ENCODE measurements at places on chromosomes 7 and 10.

- no peak for DNase-seq
These were observed 172.8 kb downstream of the NRP1 start for GRCh38 chr10:33161550-33162247.

DNA sequence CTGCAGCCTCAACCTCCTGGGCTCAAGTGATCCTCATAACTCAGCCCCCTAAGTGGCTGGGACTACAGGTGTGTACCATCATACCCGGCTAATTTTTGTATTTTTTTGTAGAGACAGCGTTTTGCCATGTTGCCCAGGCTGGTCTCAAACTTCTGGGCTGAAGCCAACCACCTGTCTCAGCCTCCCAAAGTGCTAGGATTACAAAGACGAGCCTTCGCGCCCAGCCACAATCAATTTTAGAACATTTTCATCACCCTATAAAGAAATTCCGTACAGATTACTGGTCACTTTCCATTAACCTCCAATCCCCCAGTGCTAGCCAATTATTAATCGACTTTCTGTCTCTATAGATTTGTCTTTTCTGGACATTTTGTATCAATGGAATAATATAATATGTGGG is 32.3 kb upstream of the PALS2 start:
- DNase-seq, result no peak

- no peak for DNase-seq
These were observed 127.4 kb downstream of the TRRAP start for GRCh38 chr7:99005776-99006175.

GRCh38 chr7:25361863-25362262 is 133.6 kb upstream of the NPVF start:
- DNase-seq, result no peak

GRCh38 chr10:8039321-8039881 is 15.1 kb upstream of the GATA3 start:
- DNase-seq, result no peak

GRCh38 chr10:114283535-114284234 is 44.6 kb downstream of the VWA2 start:
- no peak for DNase-seq

DNA sequence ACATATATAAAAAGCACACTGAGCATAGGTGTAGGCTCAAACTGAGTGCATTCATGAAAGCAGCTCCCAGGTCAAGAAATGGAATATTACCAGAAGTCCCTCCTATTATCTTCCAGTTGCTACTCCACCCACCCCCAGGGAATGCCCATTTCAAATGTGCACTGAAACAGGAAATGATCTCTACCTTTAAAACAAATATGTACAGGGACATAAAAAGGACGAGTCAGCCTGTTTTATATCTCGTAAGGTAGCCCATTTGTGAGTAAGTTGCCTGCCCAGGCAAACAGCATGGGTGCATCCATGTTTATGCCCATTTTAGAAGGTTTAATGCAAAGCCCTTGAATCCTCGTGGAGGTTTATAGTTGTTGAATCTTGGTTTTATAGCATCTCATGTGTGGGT is 10.4 kb downstream of the FFAR4 start:
- DNase-seq, result no peak

- no peak for DNase-seq
These were observed 225.7 kb upstream of the ANKRD30A start for GRCh38 chr10:36899652-36900051.

DNA sequence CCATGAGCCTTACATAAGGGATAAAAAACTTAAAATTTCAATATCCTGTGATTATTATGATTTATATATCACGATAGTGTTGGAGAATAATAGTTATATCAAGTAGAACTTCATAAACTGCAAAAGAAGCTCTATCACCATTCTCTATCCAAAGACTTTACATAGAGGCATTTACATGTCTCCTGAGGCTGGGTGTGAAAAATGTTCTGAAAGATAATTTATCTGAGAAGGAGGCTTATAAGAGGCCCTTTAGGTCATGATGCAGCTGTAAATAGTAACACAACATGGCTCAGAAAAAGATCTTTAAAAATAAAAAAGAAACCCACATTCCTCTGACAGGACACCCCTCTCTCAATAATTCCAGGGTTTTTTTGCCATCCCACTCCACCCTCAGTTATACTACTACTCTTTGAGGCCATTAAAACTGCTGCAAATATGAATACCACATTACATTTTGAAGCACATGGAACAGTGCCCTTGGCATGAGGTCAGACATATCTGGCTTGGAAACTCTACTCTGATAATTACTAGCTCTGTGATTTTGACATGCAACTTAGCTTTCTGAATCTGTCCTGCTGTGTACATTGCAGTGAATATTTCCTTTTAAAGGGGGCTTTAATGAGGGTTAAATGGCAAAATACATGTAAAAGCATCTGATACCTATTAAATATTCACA is 55.5 kb downstream of the SLC16A12 start:
- no peak for DNase-seq

DNA sequence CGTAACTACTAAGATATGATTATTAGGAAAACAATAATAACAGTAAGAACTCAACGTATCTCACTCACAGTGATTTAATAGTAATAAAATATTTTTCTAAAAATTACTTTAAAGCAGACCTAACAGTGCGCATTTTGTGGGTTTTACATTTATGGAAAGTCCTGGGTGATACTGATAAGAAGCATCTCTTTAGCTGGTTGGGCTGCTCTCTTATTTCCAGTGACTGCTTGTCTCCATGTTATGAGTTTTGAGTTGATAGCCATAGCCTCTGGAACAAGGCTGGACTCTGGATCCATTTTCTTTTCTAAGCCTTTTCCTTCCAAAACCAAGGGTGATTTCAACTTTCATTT is 29.5 kb upstream of the INHBA start:
- no peak for DNase-seq

DNA sequence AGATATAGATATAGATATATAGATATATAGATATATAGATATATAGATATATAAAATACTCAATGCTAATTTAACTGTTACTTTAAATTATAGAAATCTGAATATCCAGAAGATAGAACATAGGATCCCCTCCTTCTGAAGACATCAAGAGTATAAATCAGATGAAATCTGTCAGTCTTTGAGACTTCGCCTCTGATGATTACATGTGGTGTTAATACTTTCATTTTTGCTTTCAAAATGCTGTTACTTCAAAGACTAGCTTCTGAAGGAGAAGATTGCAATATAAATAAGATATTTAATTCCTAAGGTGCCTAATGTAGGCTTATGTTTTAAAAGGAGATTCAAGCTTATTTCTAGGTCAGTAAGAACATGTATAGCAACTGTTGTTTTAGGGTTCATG is 180.4 kb downstream of the TSPAN12 start:
- no peak for DNase-seq

DNA sequence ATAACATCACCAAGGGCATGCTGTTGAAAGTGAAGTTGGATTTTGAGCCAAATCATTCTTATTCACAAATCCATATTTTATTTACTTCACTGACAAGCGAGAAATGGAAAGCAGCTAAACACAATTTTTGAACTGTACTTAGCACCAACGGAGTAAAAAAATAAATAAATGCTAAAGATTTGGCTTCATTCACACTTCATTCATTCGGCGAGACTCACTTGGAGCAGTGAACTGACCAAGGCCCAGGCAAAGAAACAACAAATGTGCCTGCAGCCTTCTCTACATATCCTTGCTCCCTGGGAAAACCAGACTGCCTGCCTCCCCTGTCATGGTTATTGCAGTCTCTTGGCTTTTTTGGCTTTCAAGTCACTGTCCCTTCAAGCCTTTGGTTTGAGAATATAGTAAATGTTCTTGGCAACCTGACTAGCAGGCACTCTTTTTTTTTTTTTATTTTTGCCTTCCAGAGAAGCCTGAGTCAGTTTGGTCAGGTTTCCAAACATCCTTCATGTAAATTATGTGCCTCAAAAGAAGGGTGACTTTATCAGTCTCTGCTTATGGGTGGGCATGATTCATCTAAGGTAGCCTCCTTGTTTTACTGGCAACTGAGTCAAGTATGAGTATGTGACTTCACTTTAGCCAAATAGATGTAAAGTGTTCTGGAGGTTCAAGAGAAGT is 177.6 kb upstream of the MEOX2 start:
- DNase-seq, result no peak

- DNase-seq, result peak; percentile 83
These were observed at the start of gene SRPK2 for GRCh38 chr7:105388356-105389087. SRPK2 (minus strand) TSS chr7:105388921.

GRCh38 chr10:133132473-133133291 is 27.3 kb upstream of the KNDC1 start:
- no peak for DNase-seq

- no peak for DNase-seq
These were observed 33.3 kb downstream of the CDK14 start for GRCh38 chr7:90629297-90629918.

- DNase-seq, result no peak
These were observed 17.1 kb downstream of the GBX1 start for GRCh38 chr7:151150388-151150787.

DNA sequence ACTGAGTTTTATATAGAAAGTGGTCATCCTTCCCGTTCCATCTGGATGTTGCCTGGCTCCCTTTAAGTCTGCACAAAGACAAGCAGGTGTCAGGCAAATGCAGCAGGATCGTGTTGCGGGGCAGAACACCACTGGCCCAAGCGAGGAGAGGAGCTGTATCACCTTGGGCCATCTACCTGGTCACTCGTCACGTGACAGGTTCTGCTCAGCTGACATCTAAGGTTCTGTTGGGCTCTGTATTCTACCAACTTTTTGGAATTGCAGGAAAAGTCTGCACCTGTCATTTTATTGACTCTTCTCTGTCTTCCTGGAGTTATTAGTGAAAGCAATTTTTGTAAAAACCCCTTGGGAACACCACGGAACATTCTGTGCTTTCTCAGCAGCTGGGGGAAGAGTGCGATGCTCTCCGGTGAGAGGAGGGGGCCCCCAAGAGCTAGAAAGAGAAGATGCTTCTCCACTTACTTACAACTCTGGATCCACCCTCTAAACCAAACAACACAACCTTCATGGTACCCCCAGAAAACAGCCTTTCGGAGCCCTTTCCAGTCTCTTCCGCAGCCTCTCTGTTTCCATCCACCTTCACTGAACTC is 83.4 kb upstream of the NMT2 start:
- no peak for DNase-seq

- no peak for DNase-seq
These were observed 19.8 kb downstream of the MDFIC start for GRCh38 chr7:114941692-114942091.

- no peak for DNase-seq
These were observed 79.6 kb downstream of the ANKRD7 start for GRCh38 chr7:118304100-118304499.

DNA sequence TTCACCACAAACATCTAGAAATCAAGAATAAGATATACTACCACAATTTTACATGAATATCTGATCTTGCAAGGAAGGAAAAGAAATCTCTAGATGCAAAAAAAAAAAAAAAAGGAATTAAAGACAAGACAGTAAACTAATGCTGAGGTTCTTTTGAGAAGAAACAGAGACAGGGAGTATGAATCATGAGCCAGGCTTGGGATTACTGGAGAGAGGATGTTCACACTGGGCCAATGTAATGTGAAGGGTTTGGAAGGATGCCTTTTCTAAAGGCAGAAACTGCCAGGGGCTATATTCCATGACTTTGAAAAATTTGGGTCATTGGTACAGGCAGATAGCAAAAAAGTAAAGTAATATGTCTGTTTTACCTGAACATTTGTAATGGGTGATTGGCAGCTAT is 573.0 kb upstream of the IGFBP3 start:
- no peak for DNase-seq

DNA sequence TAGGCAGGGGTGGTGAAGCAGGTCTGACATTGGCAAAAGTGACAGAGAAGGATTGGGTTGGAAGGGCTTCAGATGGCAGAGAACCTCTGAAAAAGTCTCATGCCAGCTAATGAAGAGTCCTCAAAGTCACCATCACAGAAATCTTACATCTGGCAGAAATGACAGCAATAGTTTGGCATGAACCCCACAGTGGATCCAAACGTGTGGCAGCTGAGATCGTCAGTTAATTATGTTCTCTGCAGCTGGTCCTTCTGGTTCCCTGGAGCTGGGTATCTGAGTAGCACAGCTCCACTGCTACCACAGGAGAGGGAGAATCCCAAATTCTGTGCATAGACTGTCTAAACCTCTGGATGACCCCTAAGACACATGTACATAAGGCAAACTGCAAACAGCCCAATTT is 73.4 kb downstream of the ALOX5 start:
- DNase-seq, result no peak

DNA sequence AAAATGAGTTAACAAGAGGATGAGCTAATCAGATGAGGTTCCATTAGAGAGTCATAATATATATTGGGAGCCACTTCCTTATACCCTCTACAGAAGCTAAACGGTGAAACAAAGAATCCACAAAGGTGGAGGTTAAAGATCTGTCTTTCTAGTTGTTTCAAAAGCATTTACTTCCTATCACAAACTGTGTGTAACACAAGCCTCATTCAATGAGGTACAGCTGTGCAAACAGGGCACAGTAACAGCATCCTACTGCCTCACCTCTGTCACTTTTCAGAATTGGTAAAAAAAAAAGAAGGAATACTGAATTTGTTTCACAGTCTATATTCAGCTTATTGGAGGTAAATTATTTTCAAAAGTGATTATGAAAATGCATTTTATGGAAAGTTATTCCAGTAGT is 128.7 kb downstream of the AGMO start:
- no peak for DNase-seq
